ENCODE measurements at places on chromosomes 3 and 15.

DNA sequence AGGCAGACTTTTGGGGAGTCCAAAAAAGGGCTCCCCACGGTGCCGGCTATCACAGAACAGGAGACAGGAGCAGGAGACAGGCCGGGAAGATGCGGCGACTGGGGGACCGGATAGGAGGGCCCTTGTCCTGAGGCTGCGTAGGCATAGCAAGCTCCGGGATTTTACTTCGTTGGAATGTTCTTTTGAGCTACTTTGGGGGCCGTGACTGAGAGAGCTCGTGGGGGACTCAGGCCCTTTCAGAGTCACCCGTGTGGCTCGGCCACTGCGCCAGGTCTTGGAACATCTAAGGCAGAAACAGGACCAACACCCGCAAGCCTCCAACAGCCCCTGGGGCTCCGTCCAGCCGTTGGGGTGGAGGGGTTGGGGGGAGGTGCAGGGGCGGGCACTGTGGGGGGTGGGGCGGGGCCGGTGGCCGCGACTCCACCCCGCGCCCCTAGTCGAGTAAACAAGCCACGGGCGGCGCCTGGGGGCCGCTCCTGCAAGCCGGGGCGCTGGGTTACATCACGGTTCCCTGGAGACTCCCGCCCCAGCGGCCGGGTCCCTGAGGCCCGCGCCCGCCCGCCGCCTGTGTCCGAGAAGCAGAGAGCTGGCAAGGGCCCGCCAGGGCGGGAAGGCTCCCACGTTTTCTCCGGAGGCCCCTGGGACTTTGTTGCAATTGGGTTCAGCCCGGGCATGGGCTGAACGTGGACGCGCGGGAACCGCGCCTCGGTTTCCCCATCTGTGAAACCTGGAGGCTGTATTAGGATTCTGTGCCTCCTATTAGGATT is 23.3 kb upstream of the C15orf39 start:
- no peak for DNase-seq

DNA sequence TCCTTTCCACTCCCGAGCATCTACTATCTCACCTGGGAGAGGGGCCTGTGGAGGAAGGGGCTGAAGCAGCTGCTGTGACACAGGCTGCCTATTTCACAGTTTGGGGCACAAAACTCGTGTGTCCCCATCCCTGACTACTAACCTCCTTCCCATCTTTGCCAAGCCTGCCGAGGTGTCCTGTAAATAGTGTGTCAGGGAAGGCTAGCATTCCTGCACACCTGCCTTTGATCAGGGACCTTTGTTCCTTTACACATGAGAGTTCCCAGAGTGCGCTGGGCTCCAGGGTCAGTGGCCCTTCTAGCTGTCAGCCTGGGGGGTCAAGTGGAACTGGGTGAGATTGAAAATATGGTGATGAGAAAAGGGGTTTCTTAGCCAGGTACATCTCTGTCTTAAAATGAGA is 13.0 kb upstream of the TF start:
- DNase-seq = no peak

- no peak for DNase-seq
Observed at GRCh38 chr3:196179380-196180308, 31.6 kb downstream of the ZDHHC19 start.

DNA sequence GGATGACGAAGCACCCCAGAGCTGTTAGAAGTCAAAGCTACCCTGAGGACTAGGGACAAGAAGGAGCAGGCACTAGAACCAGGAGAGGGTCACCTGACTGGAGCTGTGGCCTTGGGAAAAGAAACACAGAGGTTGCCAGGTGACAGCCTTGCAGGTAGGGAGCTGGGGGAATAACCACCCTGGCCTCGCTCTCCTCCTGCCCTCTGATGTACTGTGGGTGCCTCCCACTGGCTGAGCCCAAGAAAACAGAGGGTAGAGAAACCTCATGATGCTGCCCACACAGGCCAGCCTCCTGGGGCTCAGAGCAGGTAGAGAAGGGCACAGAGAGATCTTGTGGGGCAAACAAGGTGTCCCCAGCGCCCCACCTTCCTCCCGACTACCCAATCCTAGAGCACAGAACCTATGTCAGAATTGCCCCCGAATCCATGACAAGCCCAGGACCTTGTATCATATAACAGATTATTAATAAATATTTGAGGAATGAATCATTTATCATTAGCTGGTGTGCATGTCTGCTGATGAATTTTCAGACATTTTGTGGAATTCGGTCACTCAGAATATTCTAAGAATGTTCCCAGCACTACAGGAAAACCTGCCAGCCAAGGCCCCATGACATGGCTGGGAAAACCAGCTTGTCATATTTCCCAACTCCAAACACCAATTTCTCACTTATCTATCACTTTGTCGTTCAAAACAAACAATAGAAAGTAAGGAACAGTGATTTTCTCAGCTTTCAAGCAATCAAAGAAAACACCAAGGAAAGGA is 59.8 kb upstream of the MEX3B start:
- no peak for DNase-seq

GRCh38 chr15:47129033-47129432 is 588.3 kb upstream of the SEMA6D start:
- no peak for DNase-seq

GRCh38 chr3:138082085-138082991 is 33.1 kb downstream of the DZIP1L start:
- no peak for DNase-seq

- no peak for DNase-seq
Observed at GRCh38 chr3:73592154-73593144, 32.3 kb downstream of the PDZRN3 start.

- no peak for DNase-seq
Observed at GRCh38 chr15:40279437-40280141, 3.3 kb downstream of the ANKRD63 start.

GRCh38 chr3:51830836-51831385 is 30.5 kb upstream of the IQCF2 start:
- no peak for DNase-seq

DNA sequence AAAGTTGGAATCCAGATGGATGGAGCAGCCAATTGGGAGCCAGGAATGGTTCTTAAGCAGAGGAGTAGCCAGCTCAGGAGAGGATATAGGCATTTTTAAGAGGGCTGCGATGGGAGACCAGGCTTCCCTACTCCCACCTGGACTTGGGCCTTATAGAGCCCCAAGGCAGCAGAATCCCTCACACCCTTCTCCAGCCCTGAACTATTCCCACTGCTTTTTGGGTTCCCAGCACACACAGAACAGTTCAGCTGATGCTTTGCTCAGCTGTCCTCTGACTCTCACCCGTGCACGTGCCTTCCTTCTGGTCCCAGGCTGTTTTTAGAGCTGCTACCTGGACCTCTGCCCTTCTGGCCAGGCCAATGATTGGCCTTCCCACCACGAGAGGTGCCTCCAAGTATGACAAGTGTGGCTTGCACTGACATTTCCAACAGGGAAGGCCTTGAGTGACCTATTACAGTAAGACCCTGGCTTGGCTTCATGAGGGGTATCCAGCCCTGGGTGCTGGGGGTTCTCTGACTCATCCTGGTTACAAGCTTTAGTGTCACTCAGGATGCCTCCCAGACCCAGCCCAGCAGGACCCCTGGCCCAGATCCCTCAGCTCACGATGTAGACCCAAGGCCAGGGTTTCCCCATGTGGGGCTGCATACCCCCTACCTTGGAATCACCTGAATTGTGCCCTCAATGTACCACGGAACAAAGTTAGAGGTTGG is 25.2 kb downstream of the NOX5 start:
- no peak for DNase-seq

- DNase-seq = no peak
Observed at GRCh38 chr15:74635228-74635627, 19.6 kb downstream of the CLK3 start.

- DNase-seq = no peak
Observed at GRCh38 chr15:52095597-52096262, 16.8 kb downstream of the BCL2L10 start.

GRCh38 chr15:92907896-92908712 is 8.0 kb downstream of the CHD2 start:
- no peak for DNase-seq

DNA sequence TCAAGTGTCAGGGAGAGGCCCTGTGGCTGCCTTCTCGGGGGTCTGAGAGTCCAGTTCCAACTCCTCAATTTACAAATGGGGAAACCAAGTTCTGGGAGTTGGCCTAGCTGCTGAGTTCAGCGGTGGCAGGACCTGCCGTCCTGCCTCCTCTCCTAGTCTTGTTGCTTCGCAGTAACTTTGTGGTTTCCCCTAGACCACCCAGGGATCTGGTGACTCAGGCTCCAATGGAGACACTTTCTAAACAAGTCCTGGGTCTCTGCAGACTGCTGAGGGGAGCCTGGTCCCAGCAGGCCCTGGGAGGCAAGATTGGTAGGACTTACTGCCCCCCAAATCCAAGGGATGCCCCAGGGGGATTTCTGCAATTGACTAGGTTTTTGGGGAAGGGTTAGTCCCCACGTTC is 83.6 kb downstream of the SMAD6 start:
- DNase-seq = no peak

DNA sequence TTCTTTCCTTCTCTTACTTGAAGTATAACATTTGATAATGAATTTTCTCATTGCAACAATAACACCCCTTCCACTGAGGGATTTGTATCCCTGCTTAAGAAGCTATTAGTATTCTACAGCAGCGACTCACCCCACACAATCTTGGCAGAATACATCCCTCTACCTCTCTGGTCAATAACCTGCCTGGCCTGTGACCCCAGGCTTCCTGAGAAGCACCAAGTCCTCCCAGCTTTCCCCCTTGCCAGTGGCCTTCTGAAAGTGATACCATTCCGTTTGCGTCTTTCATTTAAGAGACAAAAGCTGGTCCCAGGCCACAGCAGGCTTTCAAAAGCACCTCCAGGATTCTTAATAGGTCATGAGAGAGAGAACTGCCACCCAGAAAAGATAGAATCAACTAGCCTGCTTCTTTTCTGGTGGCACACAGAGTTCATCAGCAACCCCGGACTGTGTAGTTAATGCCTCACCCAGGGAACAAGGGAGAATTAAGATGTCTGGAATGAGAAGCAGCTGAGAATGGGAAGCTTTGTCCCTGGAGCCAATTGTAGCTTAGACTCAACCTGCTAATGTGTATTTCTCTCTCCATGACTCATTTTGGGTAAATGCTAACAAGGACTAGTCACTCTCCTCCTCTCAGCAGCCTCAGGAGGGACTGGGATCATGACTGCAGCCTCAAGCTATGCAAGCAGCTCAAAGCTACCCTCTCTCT is 101.0 kb upstream of the CPNE4 start:
- DNase-seq = no peak

- DNase-seq = no peak
Observed at GRCh38 chr3:110526777-110527727, 544.6 kb upstream of the NECTIN3 start.

- no peak for DNase-seq
Observed at GRCh38 chr3:128804811-128805155, 74.6 kb upstream of the ACAD9 start.

DNA sequence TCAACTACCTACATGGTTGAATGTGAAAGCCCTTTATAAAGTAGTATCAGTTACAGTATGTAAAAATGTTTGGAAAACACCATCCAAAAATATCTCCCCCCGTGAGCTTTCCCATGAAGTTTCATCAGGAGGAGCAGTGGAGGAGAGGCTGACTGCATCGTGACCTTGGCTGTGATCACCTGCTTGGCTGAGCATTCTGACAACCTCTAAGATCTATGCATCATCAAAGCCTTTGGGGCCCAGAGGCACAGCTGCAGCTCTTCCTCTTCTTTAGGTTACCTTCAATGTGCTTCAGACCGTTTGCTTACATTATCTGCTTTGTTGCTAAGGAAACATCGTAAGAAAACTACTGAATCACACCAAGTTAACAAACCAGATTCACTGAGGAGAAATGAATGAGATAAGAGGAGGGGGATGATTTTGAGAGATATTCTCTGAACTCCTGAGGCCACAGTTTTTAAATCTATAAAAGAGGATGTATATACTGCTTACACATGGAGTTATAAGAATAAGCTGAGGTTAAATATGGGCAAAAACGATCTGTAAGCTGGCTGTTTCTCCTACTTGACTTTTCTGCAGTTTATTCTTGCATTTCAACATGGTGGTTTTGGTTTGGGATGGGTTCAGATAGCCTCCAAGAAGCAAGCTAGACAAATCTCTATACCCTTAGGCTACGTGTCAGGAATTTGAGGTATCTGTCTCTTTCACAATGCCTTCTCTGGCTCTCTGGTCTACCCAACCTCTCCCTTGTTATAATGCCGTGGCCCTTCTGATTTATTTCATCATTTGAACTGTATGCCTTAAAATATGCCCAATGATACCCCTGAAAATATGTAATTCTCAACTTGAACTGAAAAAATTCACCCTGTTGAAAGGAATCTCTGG is 4.0 kb downstream of the GCSAM start:
- no peak for DNase-seq

- no peak for DNase-seq
Observed at GRCh38 chr15:57676585-57676984, 29.9 kb upstream of the POLR2M start.

GRCh38 chr3:122103821-122104514 is 48.8 kb downstream of the CD86 start:
- no peak for DNase-seq

DNA sequence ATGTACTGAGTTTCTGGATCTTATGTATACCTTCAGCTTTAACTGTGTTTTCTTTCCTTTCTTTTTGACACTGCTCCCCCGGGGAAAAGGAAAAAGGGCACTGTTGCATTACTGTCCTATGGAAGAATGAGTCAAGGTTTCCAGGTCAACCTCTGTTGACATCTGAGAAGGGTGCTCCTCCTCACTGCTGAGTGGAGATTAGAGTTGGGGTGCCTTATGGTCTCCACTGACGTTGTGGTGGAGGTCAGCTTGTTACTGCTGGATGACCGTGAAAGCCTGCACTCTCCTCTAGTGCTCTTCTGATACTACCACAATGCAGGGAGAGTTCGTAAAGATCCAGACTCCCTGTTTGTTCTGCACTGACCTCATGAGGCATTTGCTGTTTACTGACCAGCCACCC is 252.1 kb upstream of the GRM7 start:
- DNase-seq = no peak

GRCh38 chr3:136120373-136121348 is 75.5 kb downstream of the MSL2 start:
- no peak for DNase-seq

Measured in cortex of kidney (tissue), 1 donor.